ENCODE measurements at places on chromosomes 2 and 18.

DNA sequence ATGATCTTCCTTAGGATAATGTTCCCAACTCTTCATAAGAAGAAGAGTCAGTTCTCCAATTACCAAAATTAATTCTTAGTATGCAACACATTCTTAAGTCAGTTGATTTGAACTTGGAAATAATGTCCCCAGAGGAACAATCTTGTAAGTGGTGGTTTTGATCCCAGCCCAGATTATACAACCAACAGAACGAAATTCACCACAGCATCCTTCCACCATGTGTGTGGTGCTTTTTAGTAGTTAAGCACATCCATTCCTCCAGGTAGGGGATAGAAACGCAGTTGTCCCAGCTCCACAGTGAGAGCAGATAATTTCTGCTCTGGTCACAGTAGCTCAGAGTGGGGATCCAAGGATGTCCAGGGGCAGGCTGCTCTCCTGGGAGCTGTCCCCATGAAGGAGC lies 161.7 kb upstream of the SLC39A10 start:
- no peak for DNase-seq

GRCh38 chr18:61893309-61893970 lies 633 bp upstream of the RNF152 start:
- DNase-seq: no peak

- no peak for DNase-seq
Observed at GRCh38 chr2:160288324-160288723, 88.3 kb upstream of the ITGB6 start.

GRCh38 chr2:191678437-191679100 lies 633 bp downstream of the NABP1 start:
- peak; percentile 18 for DNase-seq

GRCh38 chr2:238462782-238463396 lies 36.2 kb downstream of the ASB1 start:
- no peak for DNase-seq

- no peak for DNase-seq
Observed at GRCh38 chr2:108925735-108926134, 63.3 kb downstream of the EDAR start.

GRCh38 chr2:15761056-15761455 lies 169.4 kb downstream of the DDX1 start:
- no peak for DNase-seq

- DNase-seq: no peak
Observed at GRCh38 chr2:224377751-224378700, 23.9 kb downstream of the FAM124B start.

Measured in anterior cingulate cortex (tissue), 58 donors.